CD4-positive, alpha-beta memory T cell (primary cell): ENCODE measurements at places on chromosomes 1 and 21.
A peak's percentile ranks its signal among the peaks of the same experiment; 100 is the strongest.

GRCh38 chr1:96968541-96968940 lies 247.0 kb downstream of the PTBP2 start:
- no peak for DNase-seq

DNA sequence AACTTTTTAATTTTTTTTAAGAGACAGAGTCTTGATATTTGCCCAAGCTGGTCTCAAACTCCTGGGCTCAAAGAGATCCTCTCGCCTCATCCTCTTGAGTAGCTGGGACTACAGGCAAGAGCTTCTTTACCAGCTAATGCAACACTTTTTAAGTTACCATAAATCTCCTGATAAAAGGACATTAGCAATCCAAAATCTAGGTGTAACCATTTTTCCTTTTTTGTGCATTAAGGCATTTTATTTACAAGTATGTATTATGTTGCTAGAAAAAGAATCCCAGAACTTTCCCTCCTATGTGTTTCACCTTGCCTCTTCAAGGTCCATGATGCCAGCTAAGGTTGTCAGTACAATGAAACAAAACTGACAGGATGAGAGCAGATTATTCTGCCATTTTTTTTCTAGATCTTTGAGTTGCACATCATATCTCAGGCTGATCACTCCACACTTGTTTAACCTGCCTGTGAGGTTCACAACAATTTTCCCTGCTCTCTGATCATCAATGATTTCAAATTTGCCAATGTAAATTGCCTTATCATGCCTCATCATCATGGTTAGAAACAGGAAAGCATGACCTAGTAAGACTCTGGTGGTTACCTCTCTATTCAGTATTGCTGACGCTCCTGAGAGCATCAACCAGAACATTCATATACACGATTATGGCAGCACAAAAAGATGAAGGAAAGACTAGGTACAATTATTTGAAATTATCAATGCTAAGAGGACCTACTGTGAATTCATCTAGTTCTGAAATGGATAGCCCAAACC lies 173.2 kb downstream of the EIF4G3 start:
- DNase-seq: no peak

GRCh38 chr1:243944429-243945160 lies 94.6 kb upstream of the AKT3 start:
- no peak for DNase-seq

DNA sequence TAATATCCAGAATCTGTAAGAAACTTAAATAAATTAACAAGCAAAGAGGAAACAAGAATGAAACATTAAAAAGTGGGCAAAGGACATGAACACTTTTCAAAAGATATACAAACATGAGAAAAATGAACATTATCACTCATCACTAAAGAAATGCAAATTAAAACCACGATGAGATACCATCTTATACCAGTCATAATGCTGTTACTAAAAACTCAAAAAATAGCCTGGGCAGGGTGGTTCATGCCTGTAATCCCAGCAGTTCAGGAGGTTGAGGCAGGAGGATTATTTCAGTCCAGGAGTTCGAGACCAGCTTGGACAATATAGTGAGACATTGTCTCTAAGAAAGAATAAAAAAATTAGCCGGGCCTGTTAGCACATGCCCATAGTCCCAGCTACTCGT lies 6.1 kb downstream of the ZNF124 start:
- no peak for DNase-seq

DNA sequence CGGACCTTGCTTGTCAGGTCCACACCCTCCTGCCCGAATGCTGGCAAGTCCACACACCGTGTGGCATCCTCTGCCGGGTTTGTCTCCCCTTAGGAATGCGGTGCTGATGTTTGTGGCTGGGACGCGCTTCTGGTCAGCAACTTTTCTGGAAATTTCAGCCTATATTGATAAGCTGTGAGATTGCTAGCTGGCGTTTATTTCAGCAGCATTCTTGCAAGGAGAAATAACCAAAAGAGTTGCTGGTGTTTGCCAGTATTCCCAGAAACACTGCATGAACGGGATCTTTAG lies 601 bp downstream of the CEPT1 start:
- peak; percentile 0 for DNase-seq

- no peak for DNase-seq
Observed at GRCh38 chr1:52204696-52205095, 62.8 kb downstream of the ZFYVE9 start.

DNA sequence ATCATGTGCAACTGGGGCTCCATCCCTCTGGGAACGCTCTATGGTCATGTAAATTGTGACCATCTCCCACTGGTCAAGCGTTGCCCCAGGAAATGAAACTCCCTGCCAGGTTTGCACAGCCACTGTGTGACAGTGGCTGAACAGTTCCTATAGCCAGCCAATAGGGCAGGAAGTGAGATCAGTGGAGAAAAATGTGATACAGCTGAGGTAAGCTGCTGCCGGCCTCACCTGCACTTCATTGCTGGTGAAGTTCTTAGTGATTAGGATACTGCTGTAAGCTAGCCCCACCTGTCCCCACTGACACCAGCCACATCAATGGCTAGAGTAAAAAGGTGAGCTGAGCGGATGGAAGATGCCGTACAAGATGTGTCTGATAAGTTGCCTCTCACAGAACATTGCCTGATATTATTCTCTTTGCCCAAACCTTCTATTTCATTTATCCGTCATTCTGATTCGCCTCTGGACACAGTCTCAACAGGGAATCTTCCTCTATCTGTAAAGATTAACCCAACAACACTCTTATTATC lies 38.4 kb upstream of the CDC42BPA start:
- DNase-seq: no peak

DNA sequence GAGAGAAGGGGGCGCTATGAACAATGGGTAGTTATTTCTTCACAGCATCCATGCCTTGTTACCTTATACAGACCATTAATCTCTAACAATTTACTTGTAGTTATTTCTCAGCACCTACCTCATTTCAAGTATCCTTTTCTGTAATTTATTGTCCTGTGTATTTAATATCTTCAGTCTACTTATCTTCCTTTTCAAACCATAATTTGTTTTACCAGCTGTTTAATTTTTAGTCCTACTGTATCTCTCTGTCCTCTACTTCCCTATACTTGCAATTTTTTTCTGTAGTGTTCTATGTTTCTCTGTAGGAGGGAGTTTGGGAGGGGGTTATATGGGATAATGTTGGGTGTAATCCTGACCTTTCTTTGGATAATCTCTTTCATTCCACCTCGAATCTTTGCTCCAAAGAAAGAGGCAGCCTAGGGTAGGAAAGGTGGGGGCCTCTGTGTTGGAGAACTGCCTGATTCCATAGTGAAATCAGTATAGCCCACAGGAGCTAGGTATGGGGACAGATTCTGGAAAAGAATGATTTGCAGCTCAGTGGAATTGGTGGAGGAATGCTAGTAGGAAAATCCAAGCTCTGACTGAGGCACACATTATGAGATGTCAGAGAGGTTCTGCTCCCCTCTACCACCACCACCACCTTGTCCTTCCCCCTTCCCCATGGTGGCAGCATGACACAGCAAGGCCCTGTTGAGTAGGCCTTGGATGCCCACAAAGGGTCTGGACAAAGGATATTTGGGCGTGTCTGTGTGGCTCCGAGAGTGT lies 642 bp downstream of the MLLT11 start:
- no peak for DNase-seq

- DNase-seq: no peak
Observed at GRCh38 chr1:56459260-56459659, 120.1 kb downstream of the PLPP3 start.

- DNase-seq: no peak
Observed at GRCh38 chr1:53578358-53578757, 119.2 kb downstream of the DMRTB1 start.
